ENCODE measurements at places on chromosomes 4 and X. TPM values are rescaled to one million over a fixed set of nuclear protein-coding genes. Genes with fewer than 3 reads are reported as not detected.

DNA sequence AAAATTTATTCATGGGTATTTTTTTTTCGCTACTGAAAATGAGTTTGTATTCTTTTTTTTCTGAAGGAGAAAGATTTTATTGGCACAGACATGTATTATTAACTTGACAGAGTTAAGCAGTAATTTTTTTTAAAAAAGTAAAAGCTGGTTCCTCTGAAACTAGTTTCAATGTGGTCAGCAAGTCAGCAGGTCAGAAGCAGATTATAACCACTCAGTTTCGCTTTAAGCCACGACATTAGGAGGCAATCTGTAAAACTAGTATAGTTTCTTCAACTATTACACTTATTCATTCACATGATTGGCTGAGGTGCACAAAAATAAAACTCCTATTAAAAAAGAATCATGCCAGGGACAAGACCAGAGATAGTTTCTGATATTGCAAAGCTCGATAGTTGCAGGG lies 714.2 kb upstream of the PCDH7 start:
- no peak for DNase-seq

GRCh38 chr4:108852691-108853090 lies 89.8 kb upstream of the ETNPPL start:
- DNase-seq: no peak

PNMA3 gene
- 33.8 TPM for polyA plus RNA-seq

HTATSF1 gene
- polyA plus RNA-seq: 120 TPM

HTR2C gene
- 2.1 TPM for polyA plus RNA-seq
